Mucosa of gallbladder (tissue), 1 donor: ENCODE measurements at places on chromosomes 16 and 17.

- DNase-seq: no peak
Measured at GRCh38 chr16:83577078-83577745, 230.6 kb upstream of the HSBP1 start.

GRCh38 chr16:46787909-46788308 lies 39.8 kb upstream of the MYLK3 start:
- no peak for DNase-seq

DNA sequence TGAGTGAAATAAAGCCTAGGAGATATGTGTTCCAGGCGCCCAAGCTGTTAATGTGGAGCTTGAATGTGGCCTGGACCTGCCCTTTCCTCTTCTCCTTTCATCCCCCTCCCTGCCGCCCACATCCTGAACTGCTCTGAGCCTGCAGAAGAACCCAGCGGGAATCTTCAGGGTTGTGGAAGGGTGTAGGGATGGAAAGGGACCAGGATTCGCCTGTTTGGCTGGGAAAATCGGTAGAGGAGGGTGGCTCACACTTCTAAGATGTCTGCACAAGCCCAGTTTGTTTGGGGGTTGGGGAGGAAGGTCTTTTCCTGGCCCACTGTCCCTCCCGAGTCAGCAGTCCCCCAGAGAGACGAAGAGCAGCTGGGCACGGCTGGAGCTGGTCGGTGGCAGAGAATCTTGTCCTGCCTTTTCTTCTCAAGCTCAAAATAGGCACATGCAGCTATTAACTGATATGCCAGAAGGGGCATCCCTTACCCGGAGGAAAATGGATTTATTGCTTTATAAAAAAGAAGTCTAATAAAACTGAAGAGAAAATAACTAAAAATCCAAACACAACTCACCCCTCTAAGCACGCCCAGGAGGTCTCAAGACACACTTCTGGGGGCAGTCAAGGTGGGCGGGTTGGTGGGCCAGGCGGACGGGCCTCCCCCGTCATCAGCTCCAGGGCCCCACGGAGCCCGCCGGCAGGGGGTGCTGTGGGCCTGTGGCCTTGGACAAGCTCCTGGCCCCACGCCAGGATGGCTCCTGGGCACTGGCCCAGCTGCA lies 11.5 kb upstream of the PITPNA start:
- DNase-seq: peak; percentile 85

GRCh38 chr16:58109330-58109729 lies 19.9 kb downstream of the CFAP20 start:
- DNase-seq: no peak

- DNase-seq: no peak
Measured at GRCh38 chr17:80475910-80476876, at the start of gene NPTX1. NPTX1 (minus strand) TSS chr17:80476607; CDS start chr17:80476446, 161 bp downstream.

DNA sequence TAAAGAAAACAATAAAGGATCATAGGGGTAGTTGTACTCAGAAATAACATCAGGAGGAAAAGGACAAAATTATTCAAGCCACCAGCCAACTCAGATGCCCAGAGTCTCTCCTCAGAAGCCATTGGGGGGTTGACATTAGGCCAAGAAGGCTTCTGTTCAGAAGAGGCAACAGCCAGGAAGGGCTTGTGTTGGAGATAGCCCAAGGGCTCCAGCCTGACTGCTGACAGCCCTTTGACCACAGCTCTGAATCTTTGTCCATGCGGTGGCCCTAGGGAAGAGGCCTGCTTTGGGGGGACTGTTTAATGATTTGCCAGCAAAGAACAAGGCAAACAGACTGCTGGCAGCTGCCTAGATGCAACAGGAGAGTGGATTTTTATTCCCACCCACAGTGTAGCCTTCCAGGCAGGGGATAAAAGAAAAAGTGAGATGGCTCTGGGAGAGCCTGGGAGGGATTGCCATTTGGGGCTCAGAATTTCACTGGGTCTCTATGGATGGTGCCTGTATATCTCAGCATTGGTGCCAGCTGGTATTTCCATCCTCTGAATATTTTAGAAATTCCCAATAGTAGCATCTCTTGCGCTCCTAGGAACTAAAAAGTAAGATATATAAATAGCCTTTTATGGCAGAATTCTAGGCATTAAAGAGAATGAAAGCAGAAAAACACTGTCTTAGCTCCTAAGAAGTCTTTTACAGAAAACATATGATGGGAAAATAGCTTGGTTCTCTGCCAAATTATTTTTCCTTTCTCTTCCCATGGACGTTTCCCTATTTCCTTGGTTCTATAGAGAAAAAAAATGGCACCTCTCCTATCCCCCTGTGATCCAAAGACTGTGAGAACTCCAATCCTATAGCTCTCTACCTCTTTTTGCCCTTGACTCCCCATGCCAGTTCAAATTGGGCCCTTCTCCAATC lies 29.4 kb upstream of the SUPT4H1 start:
- DNase-seq: peak; percentile 46

- peak; percentile 60 for DNase-seq
Measured at GRCh38 chr17:43400943-43401717, 2.3 kb downstream of the ARL4D start.

DNA sequence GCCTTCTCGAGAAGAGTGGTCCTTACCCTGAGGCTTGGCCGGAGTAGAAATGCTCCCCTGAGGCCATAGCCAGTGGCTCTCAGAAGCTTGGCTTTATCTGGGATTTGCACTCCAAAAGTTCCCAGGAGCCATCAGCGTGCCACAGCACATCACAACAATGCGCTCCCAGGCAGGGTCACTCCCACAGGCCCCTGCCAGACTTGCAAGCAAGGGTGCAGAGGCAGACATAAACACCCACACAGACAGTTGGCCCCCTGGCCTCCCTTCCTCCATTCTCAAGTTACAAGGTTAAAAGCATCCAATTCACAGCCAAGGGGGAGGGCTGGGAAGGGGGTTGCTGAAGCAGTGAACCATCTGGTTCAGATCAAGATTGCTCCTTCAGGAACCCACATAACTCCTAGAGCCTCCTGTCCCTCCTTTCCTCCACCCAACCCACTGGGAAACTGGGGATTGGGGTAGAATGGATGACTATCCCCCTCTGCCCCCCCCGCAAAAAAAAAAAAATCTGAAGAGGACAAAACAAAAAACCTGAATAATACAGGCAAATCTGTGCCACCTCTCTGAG lies 1.8 kb downstream of the ST3GAL2 start:
- DNase-seq: no peak

DNA sequence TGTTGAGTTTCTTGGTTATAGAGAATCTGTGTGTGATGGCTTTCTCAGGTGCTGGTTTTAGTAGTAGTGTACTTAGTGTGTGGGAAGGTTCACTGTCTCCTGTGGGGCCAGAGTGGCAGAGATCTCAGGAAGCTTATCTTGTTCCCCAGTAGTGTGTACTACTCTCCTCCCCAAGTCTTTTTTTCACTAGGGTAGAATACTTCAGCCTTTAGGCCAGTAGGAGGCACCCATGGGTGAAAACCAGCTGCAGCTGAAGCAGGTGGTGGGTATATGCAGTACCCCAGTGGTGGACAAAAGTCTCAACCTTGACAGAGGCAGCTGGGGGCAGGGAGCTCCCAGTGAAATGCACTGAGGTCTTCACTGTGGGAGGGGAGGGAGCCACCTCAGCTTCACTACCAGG lies 109.9 kb downstream of the PHKB start:
- no peak for DNase-seq

- no peak for DNase-seq
Measured at GRCh38 chr17:13131225-13131624, 113.4 kb upstream of the ELAC2 start.

- no peak for DNase-seq
Measured at GRCh38 chr16:19127674-19128131, 13.9 kb downstream of the ITPRIPL2 start.

GRCh38 chr16:85800321-85800669 lies 800 bp downstream of the COX4I1 start:
- DNase-seq: no peak

DNA sequence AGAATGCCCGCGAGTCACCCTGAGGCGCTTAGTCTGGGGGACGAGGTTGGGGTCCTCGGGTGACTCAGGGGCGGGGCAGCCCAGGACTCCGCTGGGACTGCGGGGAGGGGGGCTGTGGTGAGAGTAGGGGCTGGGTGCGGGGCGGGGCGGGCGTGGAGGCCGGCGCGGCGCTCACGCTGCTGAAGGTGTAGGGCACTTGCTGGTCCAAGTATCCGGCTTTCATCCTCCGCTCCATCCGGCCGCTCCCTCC lies 832 bp downstream of the ETV4 start:
- DNase-seq: no peak

- DNase-seq: no peak
Measured at GRCh38 chr17:35895636-35896587, 15.8 kb upstream of the CCL5 start.

DNA sequence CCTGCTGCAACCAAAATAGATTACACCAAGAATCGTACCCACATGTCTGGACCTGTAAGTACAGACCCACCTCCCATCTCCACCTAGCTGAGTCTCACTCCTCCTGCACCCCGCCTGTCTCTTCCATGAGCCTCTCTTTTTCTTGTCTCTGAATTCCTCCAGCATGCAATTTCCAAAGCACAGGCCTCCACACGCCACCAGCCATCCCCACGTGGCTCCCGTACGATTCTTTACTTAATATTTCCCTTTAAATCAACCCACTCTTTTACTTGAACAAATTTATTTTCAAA lies 1.2 kb downstream of the RPH3AL start:
- DNase-seq: no peak

- peak; percentile 32 for DNase-seq
Measured at GRCh38 chr16:85524630-85525419, 88.3 kb upstream of the GSE1 start.

DNA sequence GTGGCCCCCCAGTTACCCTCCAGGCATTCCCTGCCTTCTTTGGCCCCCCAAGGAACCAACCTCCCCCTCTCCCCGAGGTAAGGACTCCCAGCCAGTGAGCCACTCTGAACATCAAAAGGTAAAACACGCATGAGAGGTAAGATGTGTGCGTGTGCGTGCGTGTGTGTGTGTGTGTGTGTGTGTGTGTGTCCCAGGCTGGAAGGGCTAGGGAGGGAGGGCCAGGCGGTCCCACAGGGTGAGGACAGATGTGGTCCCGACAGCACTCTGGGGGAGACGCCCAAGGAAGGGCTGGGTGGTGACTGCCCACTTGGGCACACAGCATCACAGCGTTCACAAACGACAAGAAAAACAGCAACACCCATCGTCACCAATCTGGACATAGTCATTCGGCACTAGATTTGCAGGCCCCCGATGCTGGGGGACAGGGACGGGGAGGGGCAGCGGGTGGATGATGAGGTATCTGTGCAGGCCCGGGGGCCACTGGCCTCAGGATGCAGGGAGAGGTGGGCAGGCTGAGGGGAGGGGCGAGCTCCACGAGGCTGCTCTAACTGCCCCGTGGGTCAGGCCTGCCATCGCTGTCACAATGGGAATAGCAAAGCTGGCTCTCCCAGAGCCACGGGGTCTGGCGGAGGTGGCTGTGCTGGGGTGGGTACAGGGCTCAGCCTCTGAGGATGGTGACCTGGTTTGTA lies 16.3 kb downstream of the MNT start:
- no peak for DNase-seq

DNA sequence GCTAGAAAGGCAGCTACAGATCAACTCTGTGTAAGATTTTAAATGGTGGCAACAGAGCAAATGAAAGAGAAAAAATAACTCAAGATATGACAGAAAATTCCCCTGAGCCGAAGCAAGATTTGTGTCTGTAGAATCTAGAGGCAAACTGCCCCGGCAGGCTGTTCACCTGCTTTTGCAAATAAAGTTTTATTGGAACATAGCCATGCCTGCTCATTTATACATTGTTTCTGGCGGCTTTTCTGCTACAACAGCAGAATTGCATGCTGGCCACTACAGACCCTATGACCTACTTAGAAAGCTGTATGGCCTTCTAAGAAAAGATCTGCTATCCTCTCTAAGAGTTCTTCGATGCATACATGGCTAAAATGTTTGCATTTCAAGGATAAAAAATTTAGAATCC lies 119.5 kb downstream of the SALL1 start:
- no peak for DNase-seq

DNA sequence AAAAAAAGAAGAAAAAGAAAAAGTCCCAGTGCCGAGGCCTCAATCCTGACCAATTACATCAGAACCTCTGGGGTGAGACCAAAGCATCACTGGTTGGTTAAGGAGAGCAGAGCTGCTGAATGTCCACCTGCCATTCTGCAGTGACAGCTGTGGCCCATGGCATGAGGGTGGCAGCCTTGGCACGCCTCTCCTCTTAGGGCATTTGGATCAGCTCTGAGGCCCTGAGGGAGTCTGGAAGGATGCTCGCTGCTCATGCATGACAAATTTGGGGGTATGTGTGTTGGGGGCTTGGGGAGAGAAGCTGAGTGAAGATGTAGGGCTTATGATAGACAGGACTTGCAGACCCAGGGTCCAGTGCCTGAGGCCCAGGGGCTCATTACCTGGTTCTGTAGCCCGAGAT lies 26.3 kb downstream of the MYLK3 start:
- no peak for DNase-seq

DNA sequence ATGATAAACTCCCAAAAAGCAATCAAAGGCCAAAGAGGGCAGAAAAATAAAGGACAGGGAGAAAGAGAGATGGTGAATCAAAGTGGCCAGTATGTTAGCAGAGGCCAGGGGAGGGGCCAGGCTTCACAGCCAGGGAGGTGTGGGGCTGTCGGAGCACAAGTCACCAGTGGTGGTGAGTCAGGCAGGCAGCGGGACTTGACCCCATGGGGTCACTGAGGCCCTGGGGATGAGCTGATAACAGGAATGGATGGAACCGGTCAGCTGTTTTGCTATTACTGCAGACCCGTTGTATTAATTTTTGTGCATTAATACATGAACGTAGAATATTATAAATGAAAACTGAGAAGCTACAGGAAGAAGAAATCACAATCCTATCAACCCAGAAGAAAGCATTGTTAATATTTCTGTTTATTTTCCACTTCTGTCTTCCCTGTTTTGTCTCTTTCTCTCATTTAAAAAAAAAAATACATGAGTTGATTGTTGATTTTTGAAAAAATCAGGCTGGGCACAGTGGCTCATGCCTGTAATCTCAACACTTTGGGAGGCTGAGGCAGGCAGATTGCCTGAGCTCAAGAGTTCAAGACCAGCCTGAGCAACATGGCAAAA lies 106.9 kb downstream of the SOCS1 start:
- no peak for DNase-seq

DNA sequence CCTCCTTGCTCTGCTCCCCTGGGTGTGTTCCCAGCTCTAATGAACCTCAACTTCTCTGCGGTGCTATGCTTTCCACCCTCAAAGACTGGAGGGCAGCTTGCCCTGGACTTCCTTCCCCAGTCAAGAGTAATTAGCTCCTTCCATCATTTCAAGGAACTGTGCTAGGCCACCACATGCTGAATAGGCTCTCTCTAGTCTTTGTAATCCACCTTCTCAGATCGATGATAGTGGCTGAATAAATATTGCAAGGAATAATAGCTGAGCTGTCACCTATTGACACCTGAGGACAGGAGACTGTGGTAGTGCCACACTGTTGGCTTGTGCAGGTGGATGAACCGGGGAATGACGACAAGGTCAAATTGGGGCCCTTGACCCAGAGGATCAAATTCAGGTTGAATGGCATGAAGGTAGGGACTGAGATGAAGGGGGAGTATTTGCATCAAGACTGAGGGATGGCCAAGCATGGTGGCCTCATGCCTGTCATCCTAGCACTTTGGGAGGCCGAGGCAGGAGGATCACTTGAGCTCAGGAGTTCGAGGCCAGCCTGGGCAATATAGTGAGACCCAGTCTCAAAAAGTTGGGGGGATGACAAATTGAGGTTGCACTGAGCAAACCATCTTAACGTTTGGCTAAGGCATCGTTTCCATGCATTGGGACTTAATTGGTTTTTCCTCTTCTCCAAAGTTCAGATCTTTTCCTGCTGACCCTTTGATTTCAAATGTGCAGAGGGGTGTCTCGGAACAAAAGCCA lies 18.8 kb upstream of the SLC5A11 start:
- no peak for DNase-seq

- no peak for DNase-seq
Measured at GRCh38 chr17:30318155-30318554, 15.7 kb downstream of the TMIGD1 start.

GRCh38 chr17:17749921-17750320 lies 68.7 kb downstream of the RAI1 start:
- DNase-seq: no peak
